ENCODE measurements at places on chromosomes 4 and X. TPM values are rescaled to one million over a fixed set of nuclear protein-coding genes. Genes with fewer than 3 reads are reported as not detected.

The STBD1 gene
- total RNA-seq, result 25.5 TPM

The ADH1A gene
- total RNA-seq, result not detected

The PCDH19 gene
- total RNA-seq, result 0.44 TPM

The LRIT3 gene
- total RNA-seq, result not detected

The ARMCX1 gene
- 33.8 TPM for total RNA-seq

The RHOXF2B gene
- total RNA-seq, result not detected

The SEC24B gene
- total RNA-seq, result 23.8 TPM

The CCNA2 gene
- 0.32 TPM for total RNA-seq

The RHOXF1 gene
- total RNA-seq, result not detected

The TMPRSS11D gene
- not detected for total RNA-seq

Measured in heart left ventricle (tissue), 16 donors.